NCI-H1930 (cell line): ENCODE measurements at places on chromosomes 2 and 18.

DNA sequence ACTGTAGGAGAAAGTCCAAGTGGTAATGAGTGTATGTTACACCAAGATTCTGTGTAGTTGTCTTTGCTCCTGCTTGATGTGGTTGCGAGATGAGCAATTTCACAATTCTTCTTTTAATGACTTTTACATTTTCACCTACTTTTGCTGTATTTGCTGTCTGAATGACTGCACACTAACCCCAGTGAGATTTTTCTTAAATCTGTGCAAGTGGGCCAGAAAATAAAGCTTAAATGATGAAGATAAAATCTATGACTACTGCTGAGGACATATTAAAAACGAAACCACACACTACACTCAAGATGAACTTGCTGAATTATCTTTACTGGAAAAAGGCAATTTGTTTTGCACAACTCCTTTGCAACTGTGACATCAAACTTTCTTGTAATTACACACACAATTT is 4.1 kb downstream of the LDAH start:
- DNase-seq = no peak

DNA sequence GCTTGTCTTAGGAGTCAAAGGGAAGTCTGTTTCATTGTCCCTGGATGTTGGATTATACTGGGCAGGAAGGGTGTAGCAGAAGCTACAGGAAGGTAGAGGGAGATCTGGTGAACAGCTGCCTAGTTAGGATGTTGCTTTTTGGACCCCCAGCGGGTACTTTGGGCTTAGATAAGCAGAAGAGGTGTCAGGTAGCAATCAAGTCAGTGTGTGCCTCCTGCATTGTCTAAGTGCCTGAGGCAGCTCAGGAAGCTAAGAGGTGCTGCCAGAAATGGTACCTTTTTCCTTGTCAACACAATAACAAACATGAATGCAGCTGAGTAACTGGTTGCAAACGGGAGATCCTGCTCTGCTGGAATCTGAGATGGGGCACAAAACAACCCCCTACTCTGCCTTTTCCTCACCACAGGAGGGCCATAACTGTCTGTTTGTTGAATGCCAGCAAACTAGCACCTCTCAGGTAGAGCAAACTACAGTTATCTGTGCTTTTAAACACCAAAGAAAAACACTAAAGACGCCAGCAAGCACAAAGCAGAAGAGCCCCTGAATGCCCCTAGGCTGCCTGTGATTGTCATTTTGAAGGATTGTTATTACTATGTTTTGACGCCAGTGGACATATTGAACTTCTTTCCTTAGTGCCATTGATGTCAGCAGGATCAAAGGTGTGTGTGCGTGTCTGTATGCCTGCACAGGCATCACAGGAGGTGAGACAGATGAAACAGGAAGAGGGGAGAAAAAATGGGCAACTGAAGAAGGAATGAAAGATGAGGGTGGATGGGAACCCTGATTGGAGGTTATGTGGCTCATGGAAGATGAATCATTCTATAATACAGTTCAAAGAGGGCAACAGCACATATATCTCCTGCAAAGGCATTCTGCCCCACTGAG is 151.4 kb downstream of the ETAA1 start:
- no peak for DNase-seq

- DNase-seq = no peak
These were observed 176.6 kb downstream of the EN1 start for GRCh38 chr2:118670838-118671237.

DNA sequence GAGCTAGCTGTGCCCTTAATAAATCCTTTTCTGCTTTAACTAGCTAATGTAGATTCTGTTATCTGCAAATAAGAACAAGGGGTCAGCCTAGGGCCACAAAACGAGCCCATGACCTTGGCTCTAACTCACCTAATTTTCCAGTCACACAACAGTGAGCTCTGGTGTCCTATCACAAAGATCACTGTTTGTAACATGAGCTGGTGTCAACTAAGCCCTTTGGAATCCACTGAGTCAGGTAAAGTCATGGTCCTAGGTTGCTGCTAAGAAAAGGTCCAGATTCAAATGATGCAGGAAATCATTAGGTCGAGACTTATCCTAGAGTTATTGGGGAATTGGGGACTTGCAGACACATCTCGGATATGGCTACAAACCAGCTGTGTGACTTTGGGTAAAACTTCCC is 49.9 kb downstream of the ST8SIA5 start:
- no peak for DNase-seq

GRCh38 chr2:73983322-73984202 is 1.1 kb upstream of the TET3 start:
- DNase-seq = no peak

DNA sequence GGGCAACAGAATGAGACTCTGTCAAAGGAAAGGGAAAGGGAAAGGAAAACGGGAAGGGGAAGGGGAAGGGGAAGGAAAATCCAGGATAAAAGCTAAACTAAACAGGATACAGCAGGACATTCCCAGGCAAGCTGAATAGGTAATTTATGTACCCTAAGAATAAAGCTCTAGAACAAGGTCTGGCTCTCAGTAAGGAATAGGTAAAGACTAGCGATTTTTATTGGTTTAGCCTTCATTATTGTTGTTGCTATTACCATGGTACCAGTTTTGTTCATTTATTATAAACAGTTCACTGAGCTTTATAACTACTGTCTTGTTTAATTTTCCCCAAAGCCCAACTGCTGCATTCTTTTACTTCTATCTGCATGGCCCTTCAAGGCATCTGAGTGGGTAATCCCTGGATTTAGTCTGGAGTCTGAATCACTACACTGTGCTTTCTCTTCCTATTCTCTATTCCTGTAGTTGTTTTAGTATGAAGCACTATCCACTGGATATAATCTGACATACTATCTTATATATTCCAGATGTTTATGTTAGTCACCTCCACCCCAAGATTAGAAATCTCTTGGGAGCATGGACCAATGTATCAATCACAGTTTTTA is 127.1 kb upstream of the TANK start:
- no peak for DNase-seq

- no peak for DNase-seq
These were observed 20.3 kb downstream of the SALL3 start for GRCh38 chr18:78999939-79000338.

DNA sequence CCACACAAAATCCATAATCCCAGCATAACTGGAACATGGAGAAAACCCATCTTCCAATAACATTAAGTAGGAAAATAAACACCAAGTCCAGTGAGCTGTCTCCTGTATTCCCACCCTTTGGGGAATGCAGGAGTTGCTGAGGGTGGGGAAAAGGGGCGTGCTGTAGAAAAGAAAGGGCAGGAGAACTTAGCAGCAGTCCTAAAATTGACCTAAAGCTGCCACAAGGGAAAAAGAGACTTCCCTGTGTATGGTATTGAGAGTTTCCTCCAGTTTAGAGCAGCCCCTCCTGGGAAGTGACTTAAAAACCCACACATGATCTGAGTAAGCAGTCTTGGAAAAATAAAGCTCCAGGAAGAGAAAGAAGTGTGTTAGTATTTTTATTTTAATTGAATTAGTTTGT is 428.8 kb downstream of the THSD7B start:
- DNase-seq = no peak

GRCh38 chr2:103808814-103809213 is 1045.1 kb upstream of the POU3F3 start:
- DNase-seq = no peak

GRCh38 chr2:76450024-76450475 is 739.3 kb upstream of the GCFC2 start:
- no peak for DNase-seq

DNA sequence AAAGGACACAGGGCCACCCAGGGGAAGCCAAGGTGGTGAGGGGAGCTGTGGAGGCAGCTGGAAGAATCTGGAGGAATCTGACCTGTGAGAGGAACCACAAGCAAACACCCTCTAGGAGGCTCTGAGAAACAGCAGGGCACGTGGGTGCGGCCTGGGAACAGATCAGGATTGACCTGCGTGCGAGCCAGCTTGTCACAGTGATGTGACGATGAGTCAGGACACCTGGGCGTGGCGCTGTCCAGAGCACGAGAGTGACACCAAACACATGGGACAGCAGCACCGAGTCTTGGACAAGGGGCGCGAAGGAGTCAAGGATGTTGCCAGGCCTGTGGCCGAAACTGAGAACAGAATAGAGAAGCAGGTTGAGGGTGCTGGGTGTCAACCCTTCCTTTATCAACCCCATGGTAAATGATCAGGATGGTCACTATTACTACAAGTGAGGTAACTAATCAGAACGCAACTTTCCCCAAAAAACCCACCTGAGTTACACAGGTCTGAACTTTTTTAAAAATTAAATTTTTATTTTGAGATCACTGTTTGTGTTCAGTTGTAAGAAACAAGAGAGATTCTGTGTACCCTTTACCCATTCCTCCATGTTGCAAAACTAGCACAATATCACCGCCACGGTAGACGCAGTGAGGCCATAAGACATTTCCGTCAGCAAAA is 637 bp upstream of the SFT2D3 start:
- DNase-seq = peak; percentile 14

GRCh38 chr2:191244350-191244749 is 854 bp upstream of the MYO1B start:
- no peak for DNase-seq

DNA sequence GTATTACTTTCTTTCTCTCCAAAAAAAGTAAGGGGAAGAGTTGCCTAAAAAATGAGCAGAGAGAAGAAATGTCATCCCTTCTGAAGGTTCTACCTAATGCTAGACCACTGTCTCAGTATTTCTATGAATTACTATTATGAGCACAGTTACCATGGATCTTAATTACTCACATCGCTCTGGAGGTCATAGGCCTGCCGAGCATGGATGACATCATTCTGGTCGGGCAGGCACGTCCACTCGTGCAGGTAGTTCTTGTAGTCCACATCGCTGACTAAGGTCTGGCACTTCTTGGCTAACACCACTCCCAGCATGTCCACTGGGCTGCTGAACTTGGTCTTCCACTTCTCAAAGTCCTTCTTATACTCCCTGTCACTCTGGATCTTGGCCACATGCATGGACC is 106.9 kb downstream of the NEB start:
- no peak for DNase-seq
